ENCODE measurements at places on chromosomes 16 and 17.

DNA sequence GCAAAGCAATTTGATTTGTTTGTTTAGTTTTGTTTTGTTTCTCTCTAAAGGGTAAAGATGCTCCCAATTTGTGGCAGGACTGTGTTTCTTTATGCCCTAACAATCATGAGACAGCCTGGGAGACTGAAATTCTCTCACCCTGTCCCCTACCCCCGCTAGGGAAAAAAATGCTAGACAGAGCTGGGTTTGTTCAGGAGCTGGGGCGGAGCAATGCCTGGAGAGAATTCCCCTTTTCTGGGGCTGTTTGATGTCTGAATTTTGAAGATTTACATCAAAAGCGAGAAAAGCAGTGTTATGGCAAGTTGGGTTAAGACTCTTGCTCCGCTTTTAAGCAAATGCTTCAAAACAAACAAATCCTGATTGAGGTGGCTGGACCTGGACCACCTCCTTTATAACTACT lies 8.4 kb downstream of the MAF start:
- no peak for DNase-seq

DNA sequence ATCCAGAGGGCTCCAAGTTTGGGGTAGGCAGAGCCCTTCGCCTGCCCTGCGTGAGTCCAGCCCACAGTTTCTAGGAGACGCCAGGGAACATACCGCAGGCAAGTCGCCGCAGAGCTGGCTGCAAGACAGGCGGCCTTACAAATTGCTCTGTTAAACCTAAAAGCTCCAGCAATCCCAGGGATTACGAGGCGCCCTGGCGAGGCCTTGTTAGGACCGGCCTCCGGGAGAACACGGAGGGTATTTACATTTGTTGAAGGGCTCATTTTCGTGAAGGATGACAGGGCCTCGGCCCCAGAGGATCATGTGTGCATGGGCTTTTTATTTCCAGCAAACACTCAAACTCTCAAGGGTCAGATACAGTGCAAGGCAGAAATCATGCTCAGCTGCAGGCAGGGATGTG lies 77.6 kb upstream of the FOXF1 start:
- DNase-seq = no peak

GRCh38 chr17:17999364-18000029 lies 26.8 kb downstream of the DRC3 start:
- no peak for DNase-seq

- no peak for DNase-seq
These were observed 58.1 kb downstream of the ZDHHC7 start for GRCh38 chr16:84953190-84953746.

DNA sequence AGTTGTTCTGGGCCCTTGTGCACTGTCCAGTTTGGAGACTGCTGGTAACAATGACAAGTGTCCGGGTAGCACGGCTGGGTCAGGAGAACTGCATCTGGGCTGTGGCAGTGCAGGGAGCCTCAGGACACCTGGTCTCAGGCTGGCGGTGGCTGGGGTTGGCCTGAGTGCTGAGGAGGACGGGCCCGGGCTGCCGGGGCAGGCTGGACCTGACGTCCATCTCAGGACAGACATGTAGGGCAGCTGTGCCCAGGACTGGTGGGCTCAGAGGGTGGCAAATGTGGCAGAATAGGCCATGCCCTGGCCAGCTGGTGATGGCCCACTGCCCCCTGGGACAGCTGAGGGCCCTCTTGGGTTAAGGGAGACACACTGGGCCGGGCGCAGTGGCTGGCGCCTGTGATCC lies 4.2 kb upstream of the NLRC3 start:
- no peak for DNase-seq

- DNase-seq = no peak
These were observed 90.7 kb downstream of the CDH8 start for GRCh38 chr16:61945511-61945910.

DNA sequence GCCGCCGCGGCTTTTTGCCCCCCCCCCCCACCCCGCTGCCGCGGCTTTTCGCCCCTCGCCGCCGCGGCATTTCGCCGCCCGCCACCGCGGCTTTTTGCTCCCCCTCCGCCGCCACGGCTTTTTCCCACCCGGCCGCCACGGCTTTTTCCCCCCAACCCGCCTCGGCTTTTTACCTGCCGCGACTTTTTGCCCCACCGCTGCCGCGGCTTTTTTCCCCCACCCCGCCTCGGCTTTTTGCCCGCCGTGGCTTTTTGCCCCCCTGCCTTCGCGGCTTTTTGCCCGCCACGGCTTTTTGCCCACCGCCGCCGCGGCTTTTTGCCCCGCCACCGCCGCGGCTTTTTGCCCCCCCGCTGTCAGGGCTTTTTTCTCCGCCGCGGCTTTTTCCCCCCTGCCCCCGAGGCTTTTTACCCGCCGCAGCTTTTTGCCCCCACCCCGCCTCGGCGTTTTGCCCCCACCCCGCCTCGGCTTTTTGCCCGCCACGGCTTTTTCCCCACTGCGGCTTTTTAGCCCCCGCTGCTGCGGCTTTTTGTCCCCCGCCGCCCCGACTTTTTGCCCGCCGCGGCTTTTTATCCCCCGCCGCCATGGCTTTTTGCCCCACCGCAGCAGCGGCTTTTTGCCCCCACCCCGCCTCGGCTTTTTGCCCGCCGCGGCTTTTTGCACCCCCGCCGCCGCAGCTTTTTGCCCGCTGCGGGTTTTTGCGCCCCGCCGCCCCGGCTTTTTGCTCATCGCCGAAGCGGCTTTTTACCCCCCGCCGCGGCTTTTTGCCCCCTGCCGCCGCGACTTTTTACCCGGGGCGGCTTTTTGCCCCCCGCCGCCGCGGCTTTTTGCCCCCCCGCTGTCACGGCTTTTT lies 527.8 kb upstream of the WSB1 start:
- DNase-seq = no peak

DNA sequence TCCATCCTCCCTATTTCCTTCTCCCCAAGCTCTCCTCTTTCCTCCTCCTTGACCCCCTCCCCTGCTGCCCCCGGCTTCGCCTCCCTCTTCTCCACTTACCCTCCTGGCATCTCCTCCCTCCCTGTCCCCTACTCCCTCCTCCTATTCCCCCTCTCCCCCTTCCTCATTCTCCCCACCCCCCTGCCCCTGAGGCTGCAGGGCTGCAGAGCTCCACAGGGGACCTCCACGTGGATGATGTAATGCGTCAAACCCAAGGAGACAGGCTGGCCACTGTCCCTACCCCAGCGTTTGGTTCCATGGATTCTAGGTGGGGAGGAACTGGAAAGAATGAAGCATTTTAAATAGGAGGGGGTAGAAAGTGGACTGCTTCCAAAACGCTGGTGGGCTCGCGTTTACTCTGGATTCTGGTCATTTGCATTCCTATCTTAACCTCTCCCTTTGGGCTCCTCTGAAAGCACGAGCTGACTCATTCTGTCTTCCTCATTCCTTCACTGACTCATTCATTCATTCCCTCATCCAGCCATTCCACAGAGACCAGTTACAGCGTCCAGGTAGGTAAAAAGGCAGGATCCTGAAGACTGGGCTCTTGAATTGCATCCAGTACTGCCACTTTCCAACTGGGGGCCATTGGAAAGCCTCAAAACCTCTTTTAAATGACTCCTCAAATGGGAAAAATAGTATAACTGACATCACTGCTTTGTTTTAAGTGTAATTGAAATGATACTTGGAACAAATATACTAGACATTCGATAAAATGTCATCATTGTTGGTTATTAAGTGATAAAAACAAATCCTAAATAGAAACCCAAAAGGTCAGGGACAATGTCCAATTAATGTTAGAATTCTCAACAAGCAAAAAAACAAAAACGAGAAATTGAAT lies 943 bp upstream of the COTL1 start:
- no peak for DNase-seq

- DNase-seq = no peak
These were observed 93.5 kb upstream of the HSBP1 start for GRCh38 chr16:83714286-83714685.

DNA sequence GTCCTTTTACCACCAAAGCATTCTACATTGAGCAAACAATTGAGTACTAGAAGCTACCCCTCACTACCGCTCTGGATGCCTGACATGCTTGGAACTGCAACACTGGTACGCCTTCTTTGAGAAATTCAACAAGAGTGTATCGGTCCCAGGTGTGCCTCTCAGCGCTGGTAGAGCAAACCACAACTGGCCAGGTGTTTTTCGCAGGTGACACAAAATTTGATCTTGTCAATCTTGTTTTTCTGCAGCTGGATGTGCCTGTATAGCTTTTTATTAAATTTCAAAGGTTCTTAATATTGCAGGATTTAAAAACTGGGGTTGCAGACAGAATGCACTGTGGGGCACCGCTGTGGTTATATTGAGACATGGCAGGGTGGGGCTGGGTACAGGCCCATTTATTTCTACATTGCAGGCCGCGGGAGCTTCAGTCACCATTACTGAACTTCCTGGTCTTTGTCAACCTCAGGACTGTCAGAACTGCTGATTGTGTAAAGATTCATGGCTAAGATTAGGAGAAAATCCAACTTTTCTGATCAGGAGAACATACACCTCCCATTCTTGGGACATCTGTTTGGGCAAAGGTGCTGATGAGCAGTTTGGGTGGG lies 4.5 kb upstream of the SNX20 start:
- no peak for DNase-seq
